Activated CD4-positive, CD25-positive, alpha-beta regulatory T cell treated with anti-CD3 and anti-CD28 coated beads, Interleukin-2, amount 50 U/mL, for 16 hours (primary cell): ENCODE measurements at places on chromosomes 16 and 17.
A peak's percentile ranks its signal among the peaks of the same experiment; 100 is the strongest.

DNA sequence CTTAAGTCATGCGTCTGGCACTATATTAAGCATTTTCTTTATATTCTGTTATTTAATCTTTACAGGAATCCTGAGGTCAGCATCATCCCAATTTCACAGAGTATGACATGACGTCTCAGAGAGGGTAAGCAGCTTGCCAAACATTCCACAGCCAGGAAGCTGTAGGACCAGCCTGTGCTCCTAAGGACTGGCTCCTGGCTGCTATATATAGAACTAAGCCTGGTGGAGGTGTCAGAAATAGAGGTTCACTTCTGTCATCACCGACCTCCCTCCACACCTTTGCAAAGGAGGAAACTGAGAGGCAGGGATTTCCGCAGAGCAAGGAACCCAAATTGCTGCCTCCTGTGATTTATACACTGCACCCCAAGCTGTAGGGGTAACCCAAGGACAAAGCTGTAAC is 37.9 kb upstream of the NDRG4 start:
- no peak for DNase-seq

DNA sequence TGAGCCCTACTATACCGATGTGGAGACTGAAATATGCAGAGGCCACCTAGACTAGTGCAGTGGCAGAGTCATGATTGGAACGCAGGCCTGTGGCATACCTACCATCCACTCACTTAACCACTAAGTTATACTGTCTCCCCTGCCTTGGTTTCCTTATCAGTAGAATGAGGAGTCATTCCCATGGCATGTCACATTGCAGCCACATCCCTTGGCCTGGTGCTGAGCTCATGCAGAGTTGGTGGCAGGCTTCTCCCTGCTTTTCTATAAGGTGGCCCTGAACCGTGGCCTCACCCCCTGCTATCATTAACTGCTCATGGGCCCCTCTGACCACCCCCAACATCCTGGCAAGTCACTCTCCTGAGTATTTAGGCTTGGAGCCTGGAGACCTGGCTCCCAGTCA is 212.5 kb downstream of the KATNIP start:
- no peak for DNase-seq

- no peak for DNase-seq
Observed at GRCh38 chr16:66026211-66026610, 340.3 kb upstream of the CDH5 start.

- DNase-seq, result no peak
Observed at GRCh38 chr17:299546-299945, 53.1 kb downstream of the RPH3AL start.

- DNase-seq, result no peak
Observed at GRCh38 chr16:81696961-81697615, 82.0 kb upstream of the PLCG2 start.

DNA sequence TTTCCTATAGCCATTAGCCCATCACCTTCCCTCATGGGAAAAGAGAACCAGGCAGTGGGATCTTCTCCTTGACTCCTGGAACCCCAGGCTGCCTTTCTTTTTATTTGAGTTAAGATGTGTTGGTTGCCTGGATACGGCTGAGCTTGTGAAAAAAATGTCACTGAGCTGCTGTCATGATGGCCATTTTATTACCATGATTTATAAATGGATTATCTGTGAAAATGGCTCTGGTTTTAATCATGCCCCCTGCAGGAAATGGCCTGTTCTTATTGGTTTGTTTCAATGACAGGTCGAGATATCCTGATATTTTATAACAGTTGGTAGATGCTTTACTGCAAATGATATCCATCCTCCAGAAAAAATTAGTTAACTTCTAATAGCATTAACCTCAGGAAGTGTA is 640.4 kb downstream of the CDH11 start:
- no peak for DNase-seq

GRCh38 chr17:68387435-68388218 is 69.7 kb downstream of the WIPI1 start:
- no peak for DNase-seq

DNA sequence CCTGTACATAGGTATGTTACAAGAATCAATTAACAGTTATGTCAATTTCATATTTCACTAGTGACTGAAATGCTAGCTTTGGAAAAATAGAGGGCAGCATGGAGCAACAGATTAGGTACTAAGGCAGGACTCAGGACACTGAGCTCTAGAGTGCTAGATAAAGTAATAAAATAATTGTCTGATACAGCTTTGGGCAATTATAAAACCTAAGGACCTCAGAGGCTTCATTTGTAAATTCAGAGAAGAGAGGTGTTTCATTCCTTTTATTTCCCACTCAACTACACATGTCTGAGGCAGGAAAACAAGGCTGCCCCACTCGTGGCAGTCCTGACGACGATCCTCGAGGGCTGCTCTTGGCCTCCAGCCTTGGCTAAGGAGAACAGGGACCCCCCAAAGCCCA is 81.5 kb downstream of the CA4 start:
- DNase-seq, result no peak

GRCh38 chr17:29683481-29683880 is 60.8 kb upstream of the CORO6 start:
- DNase-seq, result no peak

- DNase-seq, result peak; percentile 76
Observed at GRCh38 chr16:4414187-4414917, 2.0 kb downstream of the CORO7 start.

- DNase-seq, result no peak
Observed at GRCh38 chr16:49675413-49675812, 180.5 kb downstream of the ZNF423 start.

DNA sequence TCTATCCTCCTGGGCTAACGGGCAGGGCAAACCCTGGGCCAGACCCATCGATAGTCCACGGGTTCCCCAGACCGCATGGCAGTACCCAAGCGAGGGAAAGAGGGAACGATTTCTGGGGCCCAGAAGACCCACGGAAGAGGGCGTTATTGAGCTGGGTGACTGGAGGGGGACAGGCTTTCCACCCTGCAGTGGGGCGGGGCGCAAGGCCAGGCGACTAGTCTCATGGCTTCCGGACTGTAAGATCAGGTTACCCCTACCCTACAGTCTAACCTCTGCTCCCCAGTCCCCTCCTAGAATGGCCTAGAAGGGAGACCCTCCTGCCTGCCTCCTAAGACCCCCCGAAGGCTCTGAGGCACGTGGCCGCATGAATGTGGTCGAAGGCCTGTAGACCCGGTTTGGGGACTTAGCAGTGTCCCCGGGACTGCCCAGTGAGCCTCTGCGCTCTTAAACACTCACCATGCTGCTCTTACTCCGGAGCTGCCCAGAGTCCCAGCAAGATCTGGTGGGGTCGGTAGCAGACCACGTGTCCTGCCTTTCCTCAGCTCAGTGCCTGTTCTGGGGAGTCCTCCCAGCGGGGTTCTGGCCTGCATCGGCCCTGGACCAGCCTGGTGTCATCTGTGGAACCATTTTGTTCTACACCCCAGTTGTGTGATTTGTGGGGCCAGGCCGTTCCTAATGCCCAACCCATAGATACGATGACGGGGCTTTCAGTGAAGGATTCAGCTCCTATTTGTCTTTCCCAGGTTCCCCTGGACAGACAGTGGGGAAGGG is 13.2 kb upstream of the AURKB start:
- DNase-seq, result no peak

DNA sequence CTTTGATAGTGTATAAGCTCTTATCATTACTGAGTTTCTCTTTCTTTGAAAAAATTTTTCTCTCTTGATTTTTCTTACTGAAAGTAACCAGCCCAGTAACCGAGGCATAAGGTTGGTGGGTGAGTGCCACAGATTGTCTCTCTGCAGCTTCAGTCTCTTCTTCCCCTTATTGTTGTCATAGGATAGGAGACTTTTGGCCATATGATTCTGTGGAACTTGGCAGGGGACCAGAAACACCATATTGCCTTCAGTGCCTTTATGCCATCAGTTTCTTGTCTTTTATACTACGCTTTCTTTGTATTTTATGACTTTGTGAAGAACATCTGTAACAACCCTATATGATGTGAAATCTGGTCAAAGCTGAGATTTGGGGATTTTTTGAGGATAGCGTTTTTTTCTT is 341.6 kb upstream of the TBX2 start:
- no peak for DNase-seq

GRCh38 chr17:15516150-15516549 is 47.1 kb downstream of the TVP23C start:
- DNase-seq, result no peak

- DNase-seq, result peak; percentile 21
Observed at GRCh38 chr16:72094266-72094610, 591 bp downstream of the DHX38 start.

DNA sequence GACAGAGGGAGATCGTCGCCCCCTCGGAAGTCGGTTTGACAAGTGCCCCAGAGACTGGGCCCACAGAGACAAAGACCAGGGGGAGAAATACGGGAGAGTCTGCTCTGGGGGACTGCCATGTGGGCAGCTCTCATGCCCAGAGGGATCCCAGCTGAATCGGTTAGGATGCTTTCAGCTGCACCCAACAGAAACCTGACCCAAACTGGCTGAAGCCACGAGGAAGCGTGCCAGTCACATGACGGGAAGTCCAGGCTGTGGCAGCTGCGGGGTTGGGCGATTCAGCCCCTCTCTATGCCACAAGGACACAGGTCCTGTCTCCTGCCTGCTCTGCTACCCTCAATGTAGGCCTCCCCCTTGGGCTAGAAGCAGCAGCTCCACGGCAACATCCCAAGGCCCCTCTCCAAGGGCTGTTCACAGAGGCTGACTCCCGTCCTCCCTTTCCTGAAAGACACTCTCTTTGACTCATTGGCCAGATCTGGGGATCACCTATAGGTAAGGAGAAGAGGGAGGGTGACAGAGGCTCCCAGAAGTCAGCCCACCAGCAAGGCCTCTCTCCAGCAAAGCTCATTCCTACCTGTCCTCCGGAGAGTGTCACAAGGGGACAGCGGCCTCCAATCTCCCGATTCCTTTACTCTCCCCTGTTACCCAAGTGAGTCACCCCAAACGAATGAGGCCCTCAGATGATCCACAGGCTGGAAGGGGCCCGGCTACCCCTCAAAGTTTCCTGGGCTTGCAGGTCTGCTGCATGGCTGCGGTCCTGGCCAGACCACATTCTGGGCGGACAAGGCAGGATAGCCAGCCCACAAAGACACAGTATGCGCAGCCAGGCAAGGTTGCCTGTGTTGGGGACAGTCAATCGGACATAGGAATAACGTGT is 75.8 kb downstream of the RBFOX3 start:
- no peak for DNase-seq

GRCh38 chr17:2085648-2085949 is 30.7 kb downstream of the HIC1 start:
- DNase-seq, result no peak

DNA sequence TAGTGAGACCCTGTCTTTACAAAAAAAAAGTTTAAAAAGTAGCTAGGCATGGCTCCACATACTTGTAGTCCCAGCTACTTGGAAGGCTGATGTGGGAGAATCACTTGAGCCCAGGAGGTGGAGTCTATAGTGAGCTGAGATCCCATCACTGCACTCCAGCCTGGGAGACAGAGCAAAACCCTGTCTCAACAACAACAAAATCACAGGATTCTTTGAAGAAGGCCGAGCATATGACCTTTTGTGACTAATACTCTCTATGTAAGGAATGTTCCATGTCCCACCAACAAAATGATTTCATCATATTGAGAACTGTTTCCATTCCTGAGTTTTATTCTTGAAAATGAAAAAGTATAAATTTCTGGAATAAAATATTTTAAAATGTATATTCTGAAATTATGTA is 58.9 kb upstream of the EFCAB3 start:
- DNase-seq, result no peak
